Activated CD4-positive, alpha-beta memory T cell treated with anti-CD3 and anti-CD28 coated beads for 36 hours (primary cell): ENCODE measurements at places on chromosomes 1 and 21. TPM values are rescaled to one million over a fixed set of nuclear protein-coding genes. Genes with fewer than 3 reads are reported as not detected.

The TMEM54 gene
- total RNA-seq: 3.6 TPM

DNA sequence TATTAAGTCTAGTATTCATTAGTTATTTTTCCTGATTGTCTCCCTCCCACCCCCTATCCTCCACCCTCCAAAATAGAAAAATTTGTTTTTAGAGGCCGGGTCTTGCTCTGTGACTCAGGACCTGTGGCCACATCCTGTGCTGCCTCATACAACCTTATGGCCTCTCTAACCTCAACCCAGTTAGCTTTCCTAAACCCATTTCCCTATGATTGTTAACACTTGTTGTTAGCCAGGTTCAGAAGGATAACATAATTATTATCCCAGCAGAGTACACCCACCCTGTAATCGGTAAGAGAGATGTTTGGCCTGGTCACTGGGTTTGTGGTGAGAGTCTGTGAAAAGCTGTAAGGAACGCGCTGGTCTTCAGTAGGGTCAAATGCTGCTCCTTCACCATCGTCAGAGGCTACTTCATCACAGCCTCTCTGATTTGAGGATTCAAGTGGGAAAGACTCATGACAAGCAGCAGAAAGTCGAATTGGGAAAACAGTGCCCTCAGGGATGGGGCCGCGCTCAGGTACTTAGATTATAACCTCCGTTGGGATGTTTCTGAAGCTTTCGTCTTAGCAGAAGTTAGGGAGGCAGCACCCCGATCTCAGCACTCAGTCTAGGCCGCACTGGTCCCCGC lies 35.9 kb upstream of the HMGN1 start:
- DNase-seq: peak; percentile 37

GRCh38 chr1:115466433-115466832 lies 128.4 kb upstream of the NGF start:
- DNase-seq: no peak

- no peak for DNase-seq
Measured at GRCh38 chr1:40386796-40387195, 13.3 kb downstream of the SMAP2 start.

- no peak for DNase-seq
Measured at GRCh38 chr1:235864931-235865525, 1.7 kb downstream of the LYST start.

DNA sequence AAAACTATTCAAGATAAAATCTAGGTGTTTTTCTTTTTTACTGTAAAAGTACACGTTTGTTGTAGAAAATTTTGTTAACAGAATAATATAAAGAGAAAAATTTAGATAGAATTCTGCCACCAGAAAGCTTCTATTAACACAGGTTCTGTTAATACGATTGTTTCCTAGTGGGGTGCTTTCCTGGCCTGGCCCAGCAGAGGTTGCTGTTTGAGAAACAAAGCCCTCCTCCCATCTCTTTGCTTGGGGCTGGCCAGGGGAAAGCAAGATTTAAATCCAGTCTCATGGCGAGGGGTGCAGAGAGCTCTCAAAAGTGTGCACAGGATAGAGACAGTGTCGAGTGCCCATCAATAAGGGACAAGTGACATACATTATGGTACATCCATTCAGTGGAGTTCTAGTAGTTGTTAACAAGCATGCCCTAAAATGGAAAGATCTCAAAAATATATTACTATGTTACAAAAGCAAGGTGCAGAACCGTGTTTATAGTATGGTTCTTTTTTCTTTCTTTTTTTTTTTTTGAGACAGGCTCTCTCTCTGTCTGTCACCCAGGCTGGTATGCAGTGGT lies 14.6 kb upstream of the ACBD3 start:
- DNase-seq: no peak
